ENCODE measurements at places on chromosomes 1 and 21.

GRCh38 chr1:8987881-8988617 is 38.2 kb downstream of the SLC2A7 start:
- peak; percentile 80 for DNase-seq

- no peak for DNase-seq
Observed at GRCh38 chr1:56496158-56496557, 83.2 kb downstream of the PLPP3 start.

DNA sequence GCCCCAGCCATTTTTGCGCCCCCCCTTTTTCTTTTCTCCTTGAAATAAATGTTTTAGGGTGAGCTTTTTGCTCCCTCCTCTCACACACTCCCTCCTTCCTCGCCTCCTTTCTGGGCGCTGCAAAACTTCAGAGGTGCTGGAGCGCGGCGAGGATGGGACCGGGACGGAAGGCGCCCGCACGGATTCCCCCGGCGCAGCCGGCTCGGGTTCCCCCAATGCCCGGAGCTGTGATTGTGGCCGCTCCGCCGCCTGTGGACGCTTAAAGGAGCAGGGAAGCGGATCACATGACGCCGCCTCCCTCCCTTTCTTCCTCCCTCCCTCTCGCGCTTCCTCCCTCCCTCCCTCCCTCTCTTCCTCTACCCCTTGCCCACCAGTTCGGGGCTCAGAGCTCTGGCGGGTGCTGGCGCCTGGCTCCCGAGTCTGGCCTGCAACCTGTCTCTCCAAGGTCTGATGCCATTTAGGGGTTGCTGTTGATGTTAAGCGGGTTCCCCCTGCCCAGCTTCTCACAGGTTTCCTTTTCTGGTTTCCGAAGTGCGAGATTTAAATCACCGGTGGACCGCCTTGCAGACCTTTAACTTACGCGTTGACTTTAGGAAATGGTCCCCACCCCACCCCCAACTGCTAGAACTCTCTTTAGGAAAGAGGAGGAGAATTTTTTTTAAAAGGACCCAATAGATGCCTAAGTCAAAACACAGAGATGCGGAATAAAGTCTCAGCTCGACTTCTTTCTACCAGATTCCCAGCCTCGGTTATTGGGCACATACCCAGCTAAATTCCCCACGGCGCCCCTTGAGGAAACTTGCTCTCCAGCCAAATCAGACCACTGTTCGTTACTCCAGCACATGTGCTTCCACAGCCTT is at the start of gene WLS:
TSS of gene WLS (minus strand) at position 235 of the 860 bp plus-strand sequence. CDS start at position 11, 224 bp downstream.
- peak; percentile 86 for DNase-seq

DNA sequence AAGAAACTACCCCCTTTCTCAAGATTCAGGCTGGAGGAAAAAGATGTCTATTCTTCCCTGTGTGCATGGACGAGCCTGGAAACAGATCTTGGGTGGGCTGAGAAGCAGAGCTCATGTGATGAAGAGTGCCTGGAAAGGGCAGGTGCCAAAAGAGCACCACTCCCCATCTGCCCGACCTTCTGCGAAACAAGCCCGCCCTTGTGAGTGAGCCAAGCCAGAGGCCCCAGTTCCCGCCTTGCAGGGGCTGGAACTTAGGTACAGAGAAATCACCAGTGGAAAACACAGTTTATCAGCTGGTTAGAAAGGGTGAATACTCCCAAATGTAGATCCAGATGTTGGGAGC is 26.7 kb upstream of the A3GALT2 start:
- DNase-seq, result no peak

GRCh38 chr1:44154049-44154448 is 12.6 kb upstream of the KLF18 start:
- DNase-seq, result no peak

DNA sequence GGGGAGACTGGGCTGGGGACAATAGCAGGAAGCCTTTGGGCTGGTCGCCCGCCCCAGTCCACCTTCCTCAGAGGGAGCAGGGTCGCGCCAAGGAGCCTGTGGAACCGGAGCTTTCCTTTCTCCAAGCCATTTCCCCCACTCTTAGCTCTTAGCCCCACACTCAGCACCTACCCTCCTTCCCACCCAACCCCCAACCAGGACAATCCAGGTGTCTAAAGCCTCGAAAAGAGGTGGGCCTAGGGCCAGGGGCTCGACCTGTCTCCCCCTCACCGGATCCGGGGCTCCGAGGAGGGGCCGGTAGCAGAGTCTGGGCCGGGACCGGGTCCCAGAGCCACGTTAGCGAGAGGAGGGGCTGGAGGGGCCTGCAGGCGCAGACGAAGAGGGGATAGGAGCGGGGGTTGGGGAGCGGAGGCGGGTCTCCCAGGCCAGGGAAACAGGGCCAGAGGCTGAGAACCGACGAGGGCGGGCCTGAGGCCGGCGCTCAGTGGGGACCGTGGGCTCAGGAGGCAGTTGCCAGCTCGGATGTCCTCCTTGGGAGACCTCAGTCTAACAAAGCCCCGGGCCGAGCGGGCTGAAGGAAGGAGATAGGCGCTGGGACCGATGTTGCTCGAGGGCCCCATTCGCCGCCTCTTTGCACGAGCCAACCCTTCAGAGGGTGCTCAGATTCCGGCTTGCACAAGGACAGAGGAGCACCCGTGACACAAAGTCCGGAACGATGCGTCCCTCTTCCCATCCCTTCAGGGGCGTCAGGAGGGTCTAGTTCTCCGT is 943 bp downstream of the SEMA6C start:
- peak; percentile 47 for DNase-seq

- DNase-seq, result no peak
Observed at GRCh38 chr1:97816927-97817326, 103.9 kb downstream of the DPYD start.

GRCh38 chr1:20076710-20077461 is 6.9 kb downstream of the PLA2G5 start:
- DNase-seq, result no peak

- DNase-seq, result no peak
Observed at GRCh38 chr21:18917622-18918021, 514.0 kb upstream of the TMPRSS15 start.

DNA sequence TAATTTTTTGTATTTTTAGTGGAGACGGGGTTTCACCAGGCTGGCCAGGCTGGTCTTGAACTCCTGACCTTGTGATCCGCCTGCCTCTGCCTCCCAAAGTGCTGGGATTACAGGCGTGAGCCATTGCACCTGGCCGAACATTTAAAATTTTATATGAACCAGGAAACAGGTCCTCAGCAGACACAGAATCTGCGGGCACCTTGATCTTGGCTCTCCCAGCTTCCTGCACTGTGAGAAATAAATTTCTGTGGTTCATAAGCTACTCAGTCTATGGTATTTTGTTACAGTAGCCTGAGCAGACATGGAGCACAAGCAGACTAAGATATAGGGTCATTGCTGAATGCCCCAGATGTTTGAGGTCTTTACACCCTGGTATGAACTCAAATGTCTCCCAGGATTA is 23.6 kb upstream of the CTH start:
- no peak for DNase-seq

DNA sequence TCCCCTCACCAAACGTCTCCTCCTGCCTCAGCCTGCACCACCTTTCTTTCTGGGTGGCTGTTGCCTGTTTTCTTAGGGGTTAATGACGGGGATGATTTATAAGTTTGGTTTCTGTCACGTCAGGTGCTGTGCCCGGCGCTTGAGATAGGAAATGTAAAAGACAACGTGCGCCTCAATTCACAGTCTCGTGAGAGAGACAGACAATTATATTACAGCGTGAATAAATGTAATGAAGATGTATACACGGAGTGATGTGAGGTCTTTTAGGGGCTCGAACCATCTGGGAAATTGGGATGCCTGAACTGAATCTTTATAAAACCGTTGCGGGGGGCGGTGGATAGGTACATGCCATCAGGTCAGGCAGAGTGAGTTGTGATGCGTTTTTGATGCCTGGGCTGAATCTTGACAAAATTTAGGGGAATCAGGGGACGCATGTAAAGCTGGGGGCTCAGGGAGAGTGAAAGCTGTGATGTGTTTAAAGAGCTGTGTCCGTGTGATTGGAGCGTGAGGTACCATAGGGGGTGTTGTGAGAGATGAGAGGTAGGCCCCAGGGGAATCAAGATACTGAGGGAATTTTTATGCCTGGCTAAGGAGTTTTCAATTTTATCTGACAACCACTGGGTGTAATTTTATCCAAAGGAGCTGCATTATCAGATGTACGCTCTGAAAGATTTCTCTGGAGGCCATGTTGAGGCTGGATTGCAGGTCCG is 831 bp downstream of the TIPRL start:
- peak; percentile 1 for DNase-seq

DNA sequence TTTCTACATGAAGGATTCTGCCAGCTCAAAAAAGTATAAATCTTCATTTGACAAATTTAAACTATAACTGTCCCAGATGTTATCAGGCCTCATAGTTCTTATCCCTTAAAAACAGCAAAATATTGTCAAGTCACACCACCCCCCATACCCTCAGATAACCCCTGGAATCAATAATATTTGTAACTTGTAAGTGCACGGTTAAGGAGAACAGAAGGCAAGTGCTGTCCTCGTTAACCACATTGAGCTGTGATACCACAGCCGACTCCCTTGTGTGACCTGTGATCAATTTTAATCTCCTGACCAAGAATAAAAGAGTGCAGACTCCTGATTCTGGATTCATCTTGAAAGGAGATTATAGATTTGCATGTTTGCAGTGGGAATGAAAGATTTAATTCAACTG is 310.7 kb downstream of the DPYD start:
- DNase-seq, result no peak

GRCh38 chr21:42084079-42084478 is 13.0 kb downstream of the UMODL1 start:
- no peak for DNase-seq

- DNase-seq, result no peak
Observed at GRCh38 chr1:53604291-53604919, 134.6 kb downstream of the GLIS1 start.

GRCh38 chr1:193156117-193156821 is 30.1 kb downstream of the B3GALT2 start:
- DNase-seq, result no peak

- DNase-seq, result peak; percentile 50
Observed at GRCh38 chr1:183989078-183989577, 48.4 kb downstream of the COLGALT2 start.

GRCh38 chr1:94418664-94419655 is 771 bp downstream of the ABCD3 start:
- no peak for DNase-seq

- DNase-seq, result no peak
Observed at GRCh38 chr1:160776178-160776577, 19.8 kb upstream of the LY9 start.

DNA sequence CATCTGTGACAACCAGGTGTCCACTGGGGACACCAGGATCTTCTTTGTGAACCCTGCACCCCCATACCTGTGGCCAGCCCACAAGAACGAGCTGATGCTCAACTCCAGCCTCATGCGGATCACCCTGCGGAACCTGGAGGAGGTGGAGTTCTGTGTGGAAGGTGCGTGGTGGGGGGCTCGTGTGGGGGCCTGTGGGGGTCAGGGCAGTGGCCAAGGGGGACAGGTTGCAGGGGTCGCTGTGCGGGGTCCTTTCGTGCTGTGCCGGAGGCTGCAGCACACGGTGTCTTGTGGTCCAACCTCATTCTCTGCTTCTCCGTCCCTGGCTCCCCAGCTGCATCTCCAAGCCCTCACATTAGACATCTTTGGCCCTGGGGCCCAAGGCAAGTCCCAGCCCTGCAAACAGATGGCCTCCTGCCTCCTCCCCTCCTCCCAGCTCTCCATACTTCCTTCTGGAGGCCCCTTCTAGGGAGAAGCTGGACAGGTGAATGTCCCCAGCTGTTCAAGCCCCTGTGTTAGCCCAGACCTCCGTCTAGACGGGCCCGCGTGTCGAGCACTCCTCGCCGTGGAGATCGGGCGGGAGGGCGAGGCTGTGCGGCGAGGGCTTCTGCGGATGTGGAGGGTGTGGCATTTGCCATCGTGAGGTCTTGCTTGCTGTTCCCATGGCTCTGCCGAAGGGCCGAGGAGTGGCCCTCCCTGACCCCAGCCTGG is 2.5 kb downstream of the AGRN start:
- no peak for DNase-seq

DNA sequence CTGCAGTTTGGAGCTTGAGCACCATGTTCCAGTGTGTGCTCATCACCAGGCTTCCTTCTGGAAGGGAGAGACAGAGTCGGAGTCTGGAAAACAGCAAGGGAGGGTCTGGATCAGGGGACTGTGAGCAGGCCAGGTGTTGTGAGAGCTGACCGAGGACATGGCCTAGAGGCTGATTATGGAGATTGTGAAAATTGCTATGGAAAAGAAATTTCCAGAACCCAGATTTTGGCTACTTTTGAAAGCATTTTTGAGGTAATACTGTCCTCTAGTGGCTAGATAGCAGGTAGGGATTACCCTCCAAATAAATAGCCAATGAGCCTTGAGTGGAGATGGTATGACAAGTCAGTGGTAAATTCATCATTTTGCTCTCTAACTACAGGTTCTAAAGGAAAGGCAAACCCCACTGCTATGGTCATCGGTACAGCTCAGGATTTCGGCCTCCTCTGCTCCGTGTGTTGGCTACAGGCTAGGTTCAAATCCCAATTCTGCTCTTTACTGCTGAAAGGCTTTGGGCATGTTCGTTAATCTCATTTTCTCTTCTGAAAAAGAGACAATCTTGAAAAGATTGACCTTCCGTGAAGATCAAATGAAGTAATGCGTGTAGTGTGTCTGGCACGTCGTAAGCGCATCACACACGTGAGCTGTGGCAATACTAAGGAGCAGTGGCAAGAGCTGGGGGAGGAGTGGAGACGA is 1.0 kb upstream of the HAO2 start:
- DNase-seq, result peak; percentile 12

DNA sequence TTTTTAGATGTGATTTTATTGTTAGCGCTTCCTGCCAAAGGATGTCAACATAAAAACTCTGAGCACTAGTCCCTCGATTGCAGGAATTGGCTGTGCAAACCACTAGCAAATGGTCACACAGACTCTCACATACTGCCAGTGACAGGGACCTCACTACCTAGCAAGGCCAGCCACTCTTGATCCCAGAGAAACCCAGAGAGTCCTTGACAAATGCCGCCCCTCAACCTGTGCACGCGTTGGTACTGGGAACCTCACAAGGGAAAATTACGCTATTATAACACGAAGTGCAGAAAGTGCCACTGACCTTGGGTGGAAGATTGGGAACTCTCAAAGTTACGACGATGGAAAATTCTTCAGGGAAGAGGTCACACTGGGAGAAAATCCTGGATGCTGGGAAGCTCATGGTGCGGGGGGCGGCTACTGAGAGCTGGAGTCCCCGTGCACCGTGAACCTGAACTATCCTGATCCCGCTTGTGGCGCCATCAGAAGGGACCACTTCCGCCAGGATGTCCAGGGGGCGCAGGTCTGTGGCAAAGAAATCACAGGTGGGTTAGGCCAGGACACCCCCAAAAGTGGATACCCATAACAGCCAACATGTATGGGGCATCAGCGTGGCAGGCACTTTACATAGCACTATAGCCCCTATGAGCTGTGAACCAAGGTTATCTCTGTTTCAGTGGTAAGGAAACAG is 5.9 kb upstream of the KRTAP10-4 start:
- no peak for DNase-seq

GRCh38 chr1:107682467-107682866 is 282.5 kb downstream of the VAV3 start:
- no peak for DNase-seq
